ENCODE measurements at places on chromosomes 12 and 14.
A peak's percentile ranks its signal among the peaks of the same experiment; 100 is the strongest.

DNA sequence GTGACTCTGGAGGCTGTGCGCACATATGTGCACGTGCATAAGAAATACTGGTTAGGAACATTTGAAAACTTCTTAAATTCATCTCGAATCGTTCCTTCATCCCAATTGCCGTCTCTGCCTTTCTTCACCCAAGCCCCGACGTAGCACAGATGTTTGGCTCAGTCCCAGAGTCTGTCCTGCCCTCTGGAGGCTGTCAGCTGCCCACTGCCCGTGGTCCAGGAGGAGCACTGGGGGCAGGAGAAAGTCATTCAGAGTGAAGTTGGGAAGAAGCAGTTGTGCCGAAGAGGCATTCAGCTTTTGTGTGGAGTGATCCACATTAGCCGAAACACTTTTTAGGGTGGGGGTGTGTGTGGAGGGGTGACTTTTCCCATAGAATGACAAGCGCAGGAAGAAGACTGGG, 124.9 kb downstream of the TSPAN9 start:
- peaks cover 11% of the 10 kb centered on the region for H3K27me3 ChIP-seq
- peaks cover 23% of the 10 kb centered on the region for H3K4me1 ChIP-seq
- H3K4me3 ChIP-seq, result no peak overlapping the region

- no peaks in the 10 kb centered on the region for H3K4me1 ChIP-seq
- H3K27me3 ChIP-seq, result no peaks in the 10 kb centered on the region
Measured at GRCh38 chr12:97118796-97119375, 211.8 kb downstream of the NEDD1 start.

DNA sequence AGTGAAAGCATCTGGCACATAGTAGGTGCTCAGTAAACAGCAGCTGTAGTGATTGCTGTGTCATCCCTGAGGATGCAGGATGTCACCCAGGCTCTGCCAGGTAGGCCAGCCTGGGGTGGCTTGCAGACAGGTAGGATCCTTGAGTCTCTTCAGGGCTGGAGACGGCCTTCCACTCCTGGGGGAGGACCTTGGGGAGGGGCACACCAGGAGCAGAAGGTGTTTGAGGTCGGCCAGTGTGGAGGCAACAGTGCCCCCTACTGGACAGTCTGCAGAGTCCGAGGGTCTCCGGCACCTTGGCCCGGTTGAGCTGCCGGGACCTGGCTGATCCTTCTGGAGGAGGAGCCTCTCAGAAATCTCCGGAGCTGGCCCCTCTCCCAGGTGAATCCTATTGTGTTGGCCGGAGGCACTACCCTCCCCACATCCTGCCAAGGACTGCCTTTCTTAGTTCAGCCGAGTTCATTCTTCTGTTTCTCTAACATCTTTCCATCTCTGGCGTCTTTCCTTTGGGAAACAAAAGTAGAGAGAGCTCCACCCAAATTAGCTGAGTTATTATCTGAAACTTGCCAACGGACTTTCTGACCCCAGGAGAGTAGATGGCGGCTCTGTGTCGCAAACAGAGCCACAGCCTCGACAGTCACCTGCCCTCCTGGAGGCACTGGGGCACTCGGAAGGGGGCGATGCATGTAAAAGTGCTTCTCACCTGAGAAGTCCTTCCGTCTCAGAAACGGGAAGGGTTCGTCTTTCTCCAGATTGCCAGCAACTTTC, 41.8 kb upstream of the CLMN start:
- no peaks in the 10 kb centered on the region for H3K36me3 ChIP-seq
- no peak for DNase-seq
- no peaks in the 10 kb centered on the region for H3K4me1 ChIP-seq
- H3K27me3 ChIP-seq, result no peaks in the 10 kb centered on the region
- H3K4me3 ChIP-seq, result no peak overlapping the region

GRCh38 chr12:43210485-43211192, 341.4 kb downstream of the ADAMTS20 start:
- peaks cover 15% of the 10 kb centered on the region for H3K4me1 ChIP-seq
- DNase-seq, result peak; percentile 13
- no peaks in the 10 kb centered on the region for H3K36me3 ChIP-seq
- H3K27ac ChIP-seq, result no peak overlapping the region
- H3K4me3 ChIP-seq, result no peak overlapping the region

GRCh38 chr12:105429511-105429910, 99.0 kb downstream of the C12orf75 start:
- no peak overlapping the region for H3K27ac ChIP-seq
- no peak overlapping the region for H3K4me3 ChIP-seq
- DNase-seq, result no peak
- peaks cover 46% of the 10 kb centered on the region for H3K4me1 ChIP-seq
- no peaks in the 10 kb centered on the region for H3K27me3 ChIP-seq

- no peak for DNase-seq
- peaks cover 2% of the 10 kb centered on the region for H3K27me3 ChIP-seq
- no peaks in the 10 kb centered on the region for H3K36me3 ChIP-seq
- H3K4me1 ChIP-seq, result peaks cover 14% of the 10 kb centered on the region
- no peak overlapping the region for H3K27ac ChIP-seq
- H3K4me3 ChIP-seq, result no peak overlapping the region
Measured at GRCh38 chr12:58931518-58931917, 11.2 kb upstream of the LRIG3 start.

- no peak overlapping the region for H3K4me3 ChIP-seq
- peaks cover 18% of the 10 kb centered on the region for H3K36me3 ChIP-seq
- H3K27ac ChIP-seq, result no peak overlapping the region
Measured at GRCh38 chr12:76864791-76865400, 13.9 kb downstream of the CSRP2 start.

All from HFFc6 (cell line).